NCI-H2029 treated with DMSO at 0.1 percent for 48 hours (cell line): ENCODE measurements at places on chromosomes 16 and 17.

- DNase-seq: no peak
Observed at GRCh38 chr17:12429116-12429515, 236.6 kb upstream of the MYOCD start.

DNA sequence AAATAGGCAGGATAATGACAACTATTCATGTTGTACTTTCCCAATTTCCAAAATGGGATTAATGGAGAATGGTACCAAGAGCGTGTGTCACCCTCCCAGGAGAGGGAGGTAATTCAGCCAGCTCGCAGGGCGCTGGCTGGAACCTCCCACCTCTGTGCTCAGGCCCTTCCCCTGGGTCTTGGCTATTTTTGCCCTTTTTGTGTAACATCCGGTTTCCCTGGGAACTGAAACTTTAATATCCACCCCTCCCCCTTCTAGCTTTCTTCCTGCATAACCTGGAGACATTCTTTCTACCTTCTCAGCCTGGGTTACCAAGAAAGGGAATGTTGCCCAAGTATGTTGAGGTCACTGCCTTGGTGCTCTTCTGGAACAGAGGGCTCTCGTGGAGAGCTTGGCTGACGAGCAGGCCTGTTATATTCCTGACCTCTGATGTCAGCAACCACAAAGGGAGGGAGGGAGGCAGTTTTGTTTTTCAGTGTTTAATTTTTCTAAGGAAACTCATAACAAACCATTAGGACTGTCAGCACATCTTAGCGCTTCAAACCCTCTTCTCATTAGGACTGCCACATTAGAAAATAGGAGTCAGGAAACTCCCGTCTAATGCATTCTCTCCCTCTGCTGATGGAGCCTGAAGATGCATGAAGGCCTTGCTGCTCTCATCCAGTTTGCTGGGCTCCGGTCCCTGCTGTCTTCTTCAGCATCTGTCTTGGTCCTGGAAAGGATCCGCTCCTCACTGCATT lies 25.6 kb downstream of the ITGB3 start:
- no peak for DNase-seq

GRCh38 chr16:50731989-50732832 lies 9.7 kb upstream of the CYLD start:
- no peak for DNase-seq

DNA sequence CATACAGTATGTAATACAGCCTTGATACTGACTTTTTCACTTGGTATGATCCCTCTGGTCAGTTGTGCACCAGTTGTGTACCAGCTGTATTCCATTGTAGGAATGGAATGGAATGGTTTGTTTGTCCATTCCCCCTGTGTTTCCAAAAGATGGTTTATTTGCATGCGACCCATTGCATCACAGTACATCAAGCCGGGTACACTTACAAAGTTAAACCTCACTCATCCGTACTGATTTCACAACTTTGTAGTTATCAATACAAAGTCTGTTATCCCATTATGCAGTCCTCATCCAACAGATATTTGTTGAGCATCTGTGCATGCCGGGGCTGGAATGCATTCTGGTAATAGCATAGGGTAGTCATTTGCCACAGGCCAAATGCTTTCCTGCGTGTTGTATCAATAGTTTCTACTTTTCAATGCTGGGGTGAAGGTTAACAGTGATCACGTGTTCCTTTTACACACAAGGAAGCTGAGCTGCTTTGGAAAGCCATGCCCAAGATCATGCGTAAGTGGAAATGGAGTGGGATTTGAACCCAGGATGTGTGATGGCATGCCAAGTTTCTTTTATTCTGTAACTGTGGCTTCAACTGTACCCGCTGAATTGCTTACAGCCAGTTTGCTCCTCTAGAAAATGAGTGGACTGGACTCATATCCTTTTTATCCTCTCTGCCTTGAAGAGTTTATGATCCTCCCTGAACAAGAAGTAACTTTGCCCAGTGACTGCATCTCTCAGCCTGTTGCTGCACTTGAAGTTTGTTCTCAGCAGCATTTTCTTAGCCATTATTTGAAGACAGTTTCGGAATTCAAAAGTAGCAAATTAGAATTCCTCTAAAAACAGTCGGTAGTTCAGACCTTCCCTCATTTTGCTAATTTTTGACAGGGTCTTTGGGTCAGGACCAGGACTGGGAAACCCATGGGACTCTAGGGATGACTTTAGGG lies 228.5 kb downstream of the CCDC182 start:
- DNase-seq: no peak
